ENCODE measurements at places on chromosomes 12 and 14.

DNA sequence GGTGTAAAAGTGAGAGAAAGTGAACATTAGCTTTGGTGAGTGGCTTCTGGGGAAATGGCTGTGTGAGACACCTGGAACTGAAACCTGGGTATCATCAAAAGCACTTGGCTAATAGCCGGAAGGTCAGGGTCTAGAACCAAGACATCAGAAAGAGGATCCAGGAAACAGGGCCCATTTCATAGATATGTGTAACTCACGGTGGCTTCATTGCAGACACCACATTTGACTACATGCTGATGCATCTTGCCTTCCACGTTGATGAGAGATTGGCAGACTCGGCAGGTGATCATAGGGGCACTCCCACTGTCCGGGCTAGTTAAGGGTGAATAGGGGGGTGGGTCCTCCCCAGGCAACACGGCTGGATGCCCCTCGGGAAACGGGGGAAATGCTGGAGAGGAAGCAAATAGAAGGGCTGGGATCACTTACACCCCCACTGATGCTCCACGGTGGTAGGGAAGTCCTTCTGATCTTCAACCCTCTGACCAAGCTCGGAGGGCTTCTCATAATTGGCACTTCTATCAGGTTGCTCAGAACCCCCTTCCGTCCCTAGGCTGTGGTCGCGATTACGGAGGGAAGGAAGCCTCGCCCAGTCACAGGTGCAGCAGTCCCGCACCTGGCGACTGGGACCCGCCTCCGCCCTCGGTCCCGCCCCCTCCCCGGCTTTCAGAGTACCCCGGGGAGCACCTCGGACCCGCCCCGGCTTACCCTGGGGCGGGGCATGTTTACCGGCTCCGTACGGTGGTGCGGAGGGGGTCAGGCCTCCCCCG is 593 bp downstream of the PIP4P1 start:
- peak; percentile 22 for DNase-seq

DNA sequence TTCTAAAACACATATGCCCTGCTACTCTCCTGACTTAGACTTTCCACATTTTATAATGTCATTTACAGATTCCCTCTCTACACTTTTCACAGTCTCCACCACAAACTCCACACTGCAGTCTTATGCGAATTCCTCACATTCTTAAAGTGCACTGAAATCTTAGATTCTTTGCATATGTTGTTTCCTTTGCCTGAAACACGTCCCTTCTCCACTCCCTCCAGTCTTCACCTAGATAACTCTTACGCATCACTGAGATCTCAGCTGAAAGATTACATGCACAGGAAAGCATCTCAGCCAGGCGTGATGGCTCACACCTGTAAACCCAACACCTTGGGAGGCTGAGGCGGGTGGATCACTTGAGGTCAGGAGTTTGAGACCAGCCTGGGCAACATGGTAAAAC is 3.8 kb upstream of the ARHGAP9 start:
- DNase-seq: no peak

DNA sequence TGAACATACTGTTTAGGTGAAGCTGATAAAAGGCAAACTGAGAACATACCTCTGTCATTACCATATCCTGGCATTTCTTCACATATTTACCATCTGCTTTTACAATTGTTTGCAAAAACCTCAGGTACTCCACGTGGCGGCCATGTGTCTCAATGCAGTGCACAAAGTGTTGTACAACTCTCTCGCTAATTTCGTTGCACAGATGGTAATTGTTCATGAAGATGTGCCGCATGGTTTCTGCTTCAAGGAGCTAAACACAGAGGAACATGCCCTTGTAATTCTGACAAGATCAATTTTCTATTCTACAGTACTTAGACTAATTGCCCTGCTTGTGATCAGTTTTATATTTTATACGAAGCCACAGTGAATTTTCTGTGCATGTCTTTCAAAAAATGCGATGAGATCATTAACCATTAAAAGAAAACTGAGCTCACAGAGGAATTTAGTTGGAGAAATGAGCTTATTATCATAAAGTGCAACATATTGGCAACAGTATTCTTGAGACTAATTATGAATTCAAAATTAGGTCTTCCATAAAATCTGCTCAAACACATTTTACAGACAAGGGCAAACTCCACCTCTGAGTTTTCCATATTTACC is 233.8 kb downstream of the ITPR2 start:
- no peak for DNase-seq

DNA sequence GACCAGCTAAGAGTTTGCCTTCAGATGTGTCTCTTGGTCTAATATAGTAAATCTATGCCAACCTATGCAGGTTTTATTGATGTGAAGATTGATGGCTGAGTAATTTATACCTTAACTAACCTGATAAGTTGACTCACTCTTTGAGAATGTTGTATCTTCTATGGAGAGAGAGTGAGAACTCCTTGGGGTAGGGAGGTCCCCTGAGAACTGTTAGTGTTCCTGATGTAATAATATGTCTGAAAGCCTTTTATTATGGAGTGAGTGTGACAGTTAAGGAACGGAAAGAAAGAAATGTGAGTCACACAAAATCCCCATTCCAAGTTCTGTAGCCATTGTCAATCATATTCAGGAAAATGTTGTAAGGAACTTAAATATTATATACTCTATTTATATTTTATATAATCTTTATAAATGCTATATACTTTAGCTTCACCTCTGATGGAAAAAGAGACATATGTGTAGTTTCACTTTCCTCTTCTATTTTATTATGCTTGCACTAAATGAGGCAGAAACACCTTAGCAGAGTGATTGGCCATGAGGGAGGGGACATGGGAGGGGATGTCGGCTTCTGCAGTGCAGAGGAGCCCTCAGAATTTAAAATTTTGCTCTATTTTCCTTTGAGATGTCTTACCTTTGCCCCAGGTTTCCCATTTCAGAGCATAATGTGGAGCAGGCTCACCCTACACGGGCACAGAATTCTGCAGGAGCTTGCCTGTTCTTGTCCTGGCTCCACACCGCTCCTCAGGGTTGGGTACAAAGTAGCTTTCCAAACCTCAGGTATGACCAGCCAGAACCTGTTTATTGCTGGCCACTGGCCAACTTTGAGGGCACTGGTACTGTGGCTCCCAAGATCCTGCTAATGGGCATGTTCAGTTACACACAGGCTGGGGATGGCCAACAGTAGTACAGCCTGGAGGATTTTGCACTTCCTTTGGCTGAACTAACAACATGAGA is 57.7 kb downstream of the ARF6 start:
- DNase-seq: no peak

DNA sequence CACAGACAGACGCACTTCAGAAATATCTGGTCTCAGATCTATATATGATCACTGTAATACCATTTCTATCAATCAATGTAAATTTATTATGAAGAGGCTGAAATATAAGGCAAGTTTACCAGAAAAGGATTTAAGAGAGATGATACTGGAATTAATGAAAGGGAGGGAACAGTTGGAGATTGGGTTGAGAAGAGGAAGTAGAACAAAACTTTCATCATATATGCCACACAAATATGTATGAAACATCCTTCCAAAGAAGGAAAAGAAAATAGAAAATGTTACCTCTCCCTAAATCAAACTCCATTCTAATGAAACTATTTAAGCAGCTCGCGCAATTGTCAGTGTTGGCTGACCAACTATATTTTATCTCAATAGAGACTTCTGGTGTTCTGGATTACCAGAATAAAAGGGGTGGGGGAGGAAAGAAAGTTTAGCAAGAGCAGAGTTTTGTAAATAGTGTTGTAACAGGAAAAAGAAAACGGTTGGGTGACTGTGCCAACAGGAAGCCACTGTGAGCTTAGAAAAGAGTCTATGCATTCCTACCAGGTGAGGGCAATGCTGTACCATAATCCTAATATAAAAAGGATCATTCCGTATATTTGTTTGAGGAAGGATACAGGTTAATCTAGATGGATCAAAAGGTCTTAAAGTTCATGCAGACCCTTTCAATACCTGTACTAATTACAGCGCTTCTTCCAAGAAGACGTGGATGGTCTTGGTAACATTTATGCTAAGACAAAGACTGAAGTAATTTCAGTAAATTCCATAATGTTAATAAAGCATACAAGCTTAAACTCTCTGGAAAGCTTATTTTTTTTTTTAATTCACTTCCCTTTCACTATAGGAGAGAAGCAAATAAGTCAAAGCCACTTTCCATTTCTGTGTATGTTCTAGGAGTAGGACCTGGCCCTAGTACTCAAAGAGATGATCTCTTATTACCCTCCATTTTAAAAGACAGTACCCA is 14.5 kb upstream of the LLPH start:
- no peak for DNase-seq

DNA sequence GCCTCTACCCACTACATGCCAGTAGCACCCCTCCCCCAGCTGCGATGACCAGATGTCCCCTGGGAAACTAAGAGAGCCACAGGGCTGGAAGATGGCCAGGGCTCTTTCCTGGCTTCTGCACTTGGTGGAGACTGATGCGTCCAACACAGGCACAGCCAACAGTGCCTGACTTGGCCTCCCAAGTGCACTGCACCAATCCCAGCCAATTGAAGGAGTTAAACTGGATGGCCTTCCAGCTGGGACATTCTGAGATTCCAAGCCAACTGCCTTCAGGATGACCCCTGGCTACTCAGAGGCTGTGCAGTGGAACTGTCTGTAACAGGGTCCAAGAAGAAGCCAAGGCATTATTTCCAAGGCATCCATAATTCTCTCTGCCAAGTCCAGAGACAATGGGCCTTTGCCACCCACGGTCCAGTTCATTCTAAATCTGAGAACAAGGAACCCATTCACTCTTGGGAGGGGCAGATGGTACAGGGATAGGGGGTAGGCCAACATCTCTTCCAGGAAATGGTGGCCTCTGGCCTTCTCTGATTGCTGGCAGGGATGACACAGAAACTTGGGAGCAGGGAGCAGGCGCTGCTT is 35.2 kb downstream of the PRIMA1 start:
- no peak for DNase-seq

DNA sequence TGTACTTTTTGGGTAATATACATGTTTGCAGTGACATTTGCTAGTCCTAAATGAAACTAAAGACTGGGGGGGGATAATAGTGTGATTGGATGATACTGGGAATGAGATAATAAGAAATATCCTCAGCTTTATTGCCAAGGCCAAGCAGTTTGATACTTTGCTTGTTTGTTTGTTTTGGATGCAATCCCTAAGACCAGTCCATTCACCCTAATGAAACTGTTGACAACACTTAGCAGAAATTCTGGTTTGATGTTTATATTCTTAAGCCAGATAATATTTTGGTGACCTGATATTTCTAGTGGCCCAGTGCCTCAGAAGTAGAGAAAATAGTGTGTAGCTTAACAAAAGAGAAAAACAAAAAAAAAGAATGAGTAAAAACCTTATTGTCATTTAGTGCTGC is 1.8 kb downstream of the PHC1 start:
- no peak for DNase-seq

DNA sequence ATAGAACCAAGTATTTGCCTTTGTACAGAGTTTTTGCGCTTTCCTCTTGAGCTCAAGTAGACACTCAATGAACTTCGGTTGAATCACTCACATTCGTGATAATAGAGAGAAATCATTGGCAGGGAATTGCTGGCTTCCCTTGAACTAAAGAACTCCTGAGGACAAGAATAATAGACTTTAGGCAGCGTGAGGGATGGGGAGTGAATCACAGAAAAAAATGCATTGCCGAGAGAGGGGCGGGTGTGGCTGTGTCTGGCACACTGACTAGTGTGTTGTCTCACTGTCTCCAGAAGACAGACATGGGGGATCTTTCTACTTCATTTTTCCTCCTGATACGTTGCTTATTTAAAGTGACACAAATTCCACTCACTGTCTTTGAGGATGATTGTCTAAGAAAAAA is 805.2 kb downstream of the BCL11B start:
- DNase-seq: no peak

Measured in stimulated activated CD8-positive, alpha-beta memory T cell treated with anti-CD3 and anti-CD28 coated beads, Interleukin-4, amount 100 ng/mL, for 1 hour (primary cell).